ENCODE measurements at places on chromosomes 5 and 9.

DNA sequence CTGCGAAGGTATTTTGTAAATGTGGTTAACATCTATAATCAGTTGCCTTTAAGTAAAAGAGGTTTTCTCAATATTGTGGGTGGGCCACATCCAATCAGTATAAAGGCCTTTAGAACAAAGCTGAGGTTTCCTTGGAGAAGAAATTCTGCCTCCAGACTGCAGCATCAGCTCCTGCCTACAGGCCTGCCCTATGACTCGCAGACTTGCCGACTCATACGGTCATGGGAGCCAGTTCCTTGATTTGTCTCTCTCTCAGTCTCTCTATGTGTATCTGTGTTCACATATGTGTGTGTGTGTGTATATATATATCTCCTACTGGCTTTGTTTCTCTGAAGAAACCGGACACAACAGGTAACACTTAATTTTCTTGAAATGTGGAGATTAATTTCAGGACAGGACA, 45.3 kb downstream of the SLC36A1 start:
- DNase-seq: no peak

- peak; percentile 87 for DNase-seq
Observed at GRCh38 chr9:114738581-114739316, 56.8 kb upstream of the TEX48 start.

DNA sequence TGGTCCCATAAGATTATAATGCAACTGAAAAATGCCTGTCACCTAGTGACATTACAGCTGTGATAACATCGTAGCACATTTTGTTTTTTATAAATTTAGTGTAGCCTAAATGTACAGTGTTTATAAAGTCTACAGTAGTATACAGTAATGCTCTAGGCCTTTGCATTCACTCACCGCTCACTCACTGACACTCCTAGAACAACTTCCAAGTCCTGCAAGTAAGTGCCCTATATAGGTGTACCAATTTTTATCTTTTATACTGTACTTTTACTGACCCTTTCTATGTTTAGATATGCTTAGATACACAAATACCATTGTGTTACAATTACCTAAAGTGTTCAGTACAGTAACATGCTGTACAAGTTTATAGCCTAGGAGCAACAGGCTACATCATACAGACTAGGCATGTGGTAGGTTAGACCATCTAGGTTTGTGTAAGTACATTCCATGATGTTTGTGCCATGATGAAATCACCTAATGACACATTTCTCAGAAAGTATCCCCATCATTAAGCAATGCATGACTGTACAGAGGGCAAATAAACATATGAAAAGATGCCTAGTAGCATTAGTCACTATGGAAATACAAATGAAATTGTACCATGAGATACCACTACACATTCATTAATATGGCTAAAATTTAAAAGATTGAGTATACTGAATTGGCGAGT, 127.6 kb downstream of the TRPM6 start:
- no peak for DNase-seq

DNA sequence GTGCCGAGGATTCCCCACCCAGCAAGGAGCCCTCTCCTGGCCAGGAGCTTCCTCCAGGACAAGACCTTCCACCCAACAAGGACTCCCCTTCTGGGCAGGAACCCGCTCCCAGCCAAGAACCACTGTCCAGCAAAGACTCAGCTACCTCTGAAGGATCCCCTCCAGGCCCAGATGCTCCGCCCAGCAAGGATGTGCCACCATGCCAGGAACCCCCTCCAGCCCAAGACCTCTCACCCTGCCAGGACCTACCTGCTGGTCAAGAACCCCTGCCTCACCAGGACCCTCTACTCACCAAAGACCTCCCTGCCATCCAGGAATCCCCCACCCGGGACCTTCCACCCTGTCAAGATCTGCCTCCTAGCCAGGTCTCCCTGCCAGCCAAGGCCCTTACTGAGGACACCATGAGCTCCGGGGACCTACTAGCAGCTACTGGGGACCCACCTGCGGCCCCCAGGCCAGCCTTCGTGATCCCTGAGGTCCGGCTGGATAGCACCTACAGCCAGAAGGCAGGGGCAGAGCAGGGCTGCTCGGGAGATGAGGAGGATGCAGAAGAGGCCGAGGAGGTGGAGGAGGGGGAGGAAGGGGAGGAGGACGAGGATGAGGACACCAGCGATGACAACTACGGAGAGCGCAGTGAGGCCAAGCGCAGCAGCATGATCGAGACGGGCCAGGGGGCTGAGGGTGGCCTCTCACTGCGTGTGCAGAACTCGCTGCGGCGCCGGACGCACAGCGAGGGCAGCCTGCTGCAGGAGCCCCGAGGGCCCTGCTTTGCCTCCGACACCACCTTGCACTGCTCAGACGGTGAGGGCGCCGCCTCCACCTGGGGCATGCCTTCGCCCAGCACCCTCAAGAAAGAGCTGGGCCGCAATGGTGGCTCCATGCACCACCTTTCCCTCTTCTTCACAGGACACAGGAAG, 120.2 kb downstream of the RGS3 start:
- no peak for DNase-seq

- DNase-seq: peak; percentile 80
Observed at GRCh38 chr5:31317665-31318064, 124.2 kb downstream of the CDH6 start.

DNA sequence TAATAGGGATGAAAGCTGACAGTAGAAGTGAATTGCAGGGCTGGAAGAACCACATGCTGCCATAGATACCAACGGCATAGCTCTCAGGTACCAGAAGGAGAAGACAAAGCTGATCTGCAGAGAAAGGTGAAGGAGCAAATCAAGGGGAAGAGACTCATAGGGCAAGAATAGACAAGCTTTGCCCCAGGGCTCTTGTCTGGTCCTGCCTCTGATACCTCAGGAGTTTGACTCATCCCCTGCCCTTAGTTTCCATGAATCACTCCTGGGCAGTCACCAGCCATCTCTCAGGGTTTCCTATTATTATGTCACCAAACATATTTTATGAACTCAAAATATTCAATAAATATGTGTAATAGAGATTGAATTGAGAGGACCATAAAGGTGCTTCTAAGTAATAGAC, 800.9 kb downstream of the DNAH5 start:
- no peak for DNase-seq

- peak; percentile 38 for DNase-seq
Observed at GRCh38 chr9:131609099-131609830, 63.9 kb downstream of the PRRT1B start.

DNA sequence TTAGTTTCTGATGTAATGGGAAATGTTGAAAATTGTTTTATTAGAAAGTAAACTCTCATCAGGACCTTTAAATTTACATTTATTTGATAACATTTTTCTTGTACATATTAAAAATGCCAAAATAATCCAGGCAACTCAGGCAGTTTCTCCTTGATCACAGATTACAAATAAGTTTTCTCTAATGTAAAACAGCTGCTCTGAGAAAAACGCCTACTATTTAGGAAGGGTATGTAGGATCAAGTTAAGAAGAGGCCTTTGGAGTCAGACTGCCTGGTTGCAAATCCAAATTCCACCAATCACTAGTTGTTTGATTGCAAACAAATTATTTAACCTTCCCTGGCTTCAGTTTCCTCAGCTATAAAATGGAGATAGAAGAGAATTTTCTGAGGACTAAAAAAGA, 610.8 kb downstream of the PDE4D start:
- no peak for DNase-seq

DNA sequence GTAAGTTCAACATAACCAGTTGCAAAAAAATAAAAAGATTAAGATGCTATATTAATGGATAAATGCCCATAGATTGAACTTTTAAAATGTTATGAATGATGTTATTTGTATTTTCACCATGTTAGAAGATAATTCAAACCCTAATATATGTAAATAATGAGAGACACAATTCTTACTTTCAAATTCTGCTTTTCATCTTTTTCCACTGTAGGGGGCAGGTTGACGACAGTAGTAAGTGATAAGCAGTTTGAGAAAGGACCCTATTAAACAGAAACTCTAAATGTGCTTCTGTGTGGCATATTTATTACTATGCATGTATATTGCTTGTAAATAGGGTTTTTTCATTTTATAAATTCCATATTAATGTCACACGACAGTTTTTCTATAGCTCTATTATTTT, 591.1 kb downstream of the SEMA5A start:
- DNase-seq: peak; percentile 3

GRCh38 chr9:76720245-76720644, 44.0 kb upstream of the PCA3 start:
- no peak for DNase-seq

Measured in GM23338 (cell line).